ENCODE measurements at places on chromosomes 5 and 9. TPM values are rescaled to one million over a fixed set of nuclear protein-coding genes. Genes with fewer than 3 reads are reported as not detected.

The IFNK gene
- not detected for polyA plus RNA-seq

DNA sequence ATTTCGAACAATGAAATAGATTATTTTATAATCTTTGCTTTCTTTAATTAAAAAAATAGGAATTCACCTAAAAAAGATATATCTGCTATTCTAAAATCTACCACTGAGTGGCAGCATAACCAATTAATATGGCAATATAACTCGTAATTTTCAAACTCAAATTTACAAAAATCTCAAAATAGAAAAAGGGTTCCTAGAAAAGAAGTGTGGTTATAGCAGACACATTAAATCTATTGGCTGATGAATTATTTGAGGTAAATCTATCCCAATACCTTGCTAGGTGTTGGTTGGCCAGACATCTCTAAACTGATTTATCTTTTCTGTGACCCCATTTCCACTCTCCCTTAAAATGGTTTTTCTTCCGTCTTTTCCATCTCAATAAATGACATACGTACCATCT, 30.2 kb upstream of the NRG2 start:
- peak; percentile 41 for DNase-seq

- DNase-seq: peak; percentile 33
Measured at GRCh38 chr5:95422838-95423237, 31.7 kb downstream of the FAM81B start.

GRCh38 chr5:179274321-179275315, 70.6 kb downstream of the ADAMTS2 start:
- no peak for DNase-seq

- DNase-seq: no peak
Measured at GRCh38 chr5:14417792-14418765, 163.5 kb upstream of the OTULINL start.

Data from GM23248 (cell line).